ENCODE measurements at places on chromosomes 4 and X.

DNA sequence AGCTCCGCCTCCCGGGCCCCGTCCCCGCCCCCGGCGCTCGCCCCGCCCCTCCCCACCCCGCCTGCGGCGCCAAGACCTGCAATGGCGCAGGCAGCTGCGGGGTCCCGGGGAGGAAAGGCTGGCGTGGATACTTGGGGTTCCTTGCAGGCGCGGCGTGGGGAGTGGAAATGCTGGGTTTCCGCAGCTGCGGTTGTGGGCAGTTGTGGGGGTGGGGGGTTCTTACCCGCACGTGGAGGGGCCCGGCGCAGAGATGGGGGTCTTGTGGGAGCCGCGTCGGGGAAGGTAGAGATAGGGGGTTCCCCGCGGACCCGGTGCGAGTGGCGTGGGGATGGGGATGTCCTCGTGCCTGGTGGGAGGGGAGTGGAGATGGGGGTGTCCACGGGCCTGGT, 680 bp upstream of the ASMTL start:
- DNase-seq: peak; percentile 75

DNA sequence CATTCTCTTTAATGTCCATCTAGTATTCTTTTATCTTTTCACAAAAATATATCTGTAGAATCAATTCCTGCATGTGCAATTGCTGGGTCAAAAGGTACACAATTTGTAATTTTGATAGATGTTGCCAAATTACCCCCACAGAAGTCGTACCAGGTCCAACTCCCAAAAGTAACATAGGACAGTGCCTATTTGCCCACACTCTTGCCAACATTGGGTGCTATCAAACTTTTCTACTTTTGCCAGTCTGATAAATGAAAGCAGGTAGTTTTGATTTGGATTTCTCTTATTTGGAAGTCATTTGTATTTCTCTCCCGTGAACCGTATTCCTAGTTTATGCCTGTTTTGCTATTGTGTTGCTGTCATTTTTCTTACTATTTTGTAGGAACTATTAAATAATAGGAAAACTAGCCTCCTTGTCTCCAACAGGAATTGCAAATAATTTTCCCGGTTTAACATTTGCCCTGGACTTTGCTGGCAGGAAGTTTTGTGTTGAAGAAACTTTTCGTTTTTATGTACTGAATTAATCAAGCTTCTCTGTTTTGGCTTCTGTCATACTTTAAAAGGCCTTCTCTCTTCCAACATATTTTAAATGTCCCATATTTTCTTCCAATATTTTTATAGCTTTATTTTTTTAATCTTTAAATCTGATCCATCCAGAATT, 33.1 kb downstream of the ZNF275 start:
- DNase-seq: no peak

DNA sequence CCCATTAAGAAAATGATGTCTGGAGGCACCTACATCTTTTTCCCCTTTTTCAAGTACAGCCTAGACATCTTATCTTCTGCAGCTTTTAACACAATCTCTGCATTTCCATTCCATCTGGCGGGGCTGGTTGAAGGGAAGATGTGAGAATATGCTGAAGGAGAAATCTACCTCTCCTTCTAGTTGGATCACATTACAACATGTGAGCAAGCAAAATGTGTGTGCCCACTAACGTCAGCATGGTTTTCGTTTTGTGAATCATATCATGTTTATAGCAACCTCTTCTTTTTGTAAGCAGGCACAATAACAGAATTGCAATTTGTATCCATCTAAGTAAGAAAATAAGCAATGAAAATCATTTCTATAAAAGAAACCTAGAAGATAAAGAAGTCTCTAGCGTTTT, 28.9 kb upstream of the MID1 start:
- no peak for DNase-seq

DNA sequence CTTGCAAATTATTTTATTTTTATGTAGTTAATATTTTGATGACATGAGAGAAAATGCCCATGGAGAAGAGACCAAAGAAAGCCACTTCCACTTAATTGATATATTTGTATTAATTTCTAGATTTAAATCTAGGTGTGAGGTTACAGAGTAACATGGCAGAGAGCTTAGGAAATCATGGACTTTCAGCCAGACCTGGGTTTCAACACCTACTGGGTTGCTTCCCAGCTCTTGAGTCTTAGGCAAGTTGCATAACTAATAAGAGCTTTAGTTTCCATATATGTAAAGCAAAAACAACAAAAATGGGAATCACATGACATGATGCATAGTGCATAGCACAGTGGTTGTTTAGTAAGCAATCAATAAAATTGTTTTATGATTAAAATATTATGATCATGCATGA, 413.3 kb downstream of the CCSER1 start:
- DNase-seq: no peak

GRCh38 chr4:176781739-176782100, 11.0 kb downstream of the VEGFC start:
- no peak for DNase-seq

- no peak for DNase-seq
Observed at GRCh38 chrX:8048466-8048865, 121.3 kb upstream of the PNPLA4 start.

- no peak for DNase-seq
Observed at GRCh38 chr4:4694296-4694772, 152.5 kb upstream of the STX18 start.

GRCh38 chr4:98501383-98501782, 157.0 kb downstream of the TSPAN5 start:
- DNase-seq: no peak

DNA sequence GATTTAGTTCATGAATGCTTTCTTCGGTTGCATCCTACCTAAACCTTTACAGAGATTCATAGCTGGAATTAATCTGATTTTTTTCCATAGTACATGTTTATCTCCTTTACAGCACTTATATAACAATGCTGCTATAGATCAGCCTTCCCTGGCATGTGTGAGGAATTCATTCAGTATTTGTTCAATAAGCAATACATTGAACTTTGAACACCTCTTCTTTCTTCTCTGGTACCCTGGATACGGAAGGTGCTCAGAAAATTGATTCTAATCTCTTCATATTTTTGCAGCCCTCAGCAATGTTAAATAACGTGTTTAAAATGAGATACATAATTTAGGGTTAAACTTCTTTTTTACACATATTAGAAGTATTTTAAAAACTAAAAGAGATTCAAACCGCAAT, 467.4 kb downstream of the TRIML1 start:
- DNase-seq: no peak

DNA sequence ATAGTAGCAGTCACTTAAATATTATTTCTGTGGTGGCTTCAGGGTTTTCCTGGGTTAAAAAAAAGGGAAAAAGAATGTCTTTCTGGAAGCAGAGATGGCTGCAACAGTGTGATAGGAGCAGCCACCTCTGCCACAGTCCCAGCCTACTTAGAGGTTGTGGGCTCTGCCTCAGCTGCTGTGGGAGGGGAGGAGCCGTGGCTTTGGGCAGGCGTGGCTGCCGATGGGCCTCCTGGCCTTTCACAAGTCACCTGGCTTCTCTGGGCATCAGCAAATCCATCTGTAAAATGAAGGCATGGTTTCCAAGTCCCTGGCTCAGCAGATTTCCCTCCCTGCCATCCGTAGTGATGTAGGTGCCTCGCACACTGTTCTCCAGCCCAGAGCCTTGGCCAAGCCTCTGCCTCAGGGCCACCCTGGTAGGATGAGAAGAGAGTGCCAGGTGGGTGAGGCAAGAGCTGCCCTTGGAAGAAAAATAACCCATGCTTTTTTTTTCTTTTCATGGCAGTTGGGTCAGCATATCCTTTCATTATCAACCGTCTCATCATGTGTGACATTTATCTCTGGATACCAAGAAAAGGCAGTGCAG, 66.1 kb downstream of the PTTG2 start:
- DNase-seq: no peak

- DNase-seq: no peak
Observed at GRCh38 chrX:17923546-17923945, 62.4 kb upstream of the RAI2 start.

Measured in activated CD8-positive, alpha-beta memory T cell treated with anti-CD3 and anti-CD28 coated beads, Interleukin-2, amount 50 U/mL, for 4 hours (primary cell).